Right renal cortex interstitium (tissue), 3 donors: ENCODE measurements at places on chromosomes 16 and 17.

- DNase-seq = no peak
Measured at GRCh38 chr16:29912087-29912486, 11.8 kb downstream of the ASPHD1 start.

GRCh38 chr16:10833271-10833670, 14.7 kb upstream of the TVP23A start:
- no peak for DNase-seq

DNA sequence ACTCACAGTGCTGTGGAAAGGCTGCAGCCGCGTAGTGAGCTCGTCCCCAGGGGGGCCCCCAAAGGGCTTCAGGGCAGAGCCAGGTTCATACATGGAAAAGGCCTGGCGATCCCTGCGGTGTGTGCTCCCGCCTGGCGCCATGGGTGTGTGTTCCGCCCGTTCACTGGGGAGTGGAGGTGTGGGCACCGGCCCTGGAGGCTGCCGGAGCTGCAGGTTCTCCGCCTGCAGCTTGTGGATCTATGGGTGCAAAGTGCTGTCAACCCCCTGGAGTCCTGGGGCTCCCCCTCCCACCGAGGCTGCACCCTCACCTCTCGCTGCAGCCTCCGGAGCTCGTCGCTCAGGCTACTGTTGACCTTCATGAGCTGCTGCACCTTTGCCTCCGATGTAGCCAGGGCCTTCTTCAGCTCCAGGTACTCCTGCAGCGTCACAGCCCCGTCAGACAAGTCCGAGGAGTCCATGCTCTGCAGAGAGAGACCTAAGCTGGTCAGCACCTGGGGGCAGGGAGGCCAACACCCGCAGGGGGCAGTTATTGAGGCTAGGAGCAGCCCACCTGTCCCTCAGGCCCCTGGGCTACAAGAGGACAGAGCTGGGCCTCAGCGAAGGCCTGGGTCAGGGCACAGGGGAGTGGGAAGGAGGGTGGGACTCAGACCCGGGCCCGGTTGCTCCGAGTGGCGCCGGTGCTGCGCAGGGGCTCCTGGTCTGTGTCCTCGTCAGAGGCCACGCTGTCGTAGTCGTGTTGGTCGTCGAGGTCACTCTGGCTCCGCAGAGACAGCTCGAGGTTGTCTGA, 7.9 kb downstream of the TP53I13 start:
- no peak for DNase-seq

- no peak for DNase-seq
Measured at GRCh38 chr16:73265935-73266334, 218.0 kb upstream of the ZFHX3 start.

GRCh38 chr17:17941015-17941414, 31.2 kb downstream of the TOM1L2 start:
- DNase-seq = no peak

DNA sequence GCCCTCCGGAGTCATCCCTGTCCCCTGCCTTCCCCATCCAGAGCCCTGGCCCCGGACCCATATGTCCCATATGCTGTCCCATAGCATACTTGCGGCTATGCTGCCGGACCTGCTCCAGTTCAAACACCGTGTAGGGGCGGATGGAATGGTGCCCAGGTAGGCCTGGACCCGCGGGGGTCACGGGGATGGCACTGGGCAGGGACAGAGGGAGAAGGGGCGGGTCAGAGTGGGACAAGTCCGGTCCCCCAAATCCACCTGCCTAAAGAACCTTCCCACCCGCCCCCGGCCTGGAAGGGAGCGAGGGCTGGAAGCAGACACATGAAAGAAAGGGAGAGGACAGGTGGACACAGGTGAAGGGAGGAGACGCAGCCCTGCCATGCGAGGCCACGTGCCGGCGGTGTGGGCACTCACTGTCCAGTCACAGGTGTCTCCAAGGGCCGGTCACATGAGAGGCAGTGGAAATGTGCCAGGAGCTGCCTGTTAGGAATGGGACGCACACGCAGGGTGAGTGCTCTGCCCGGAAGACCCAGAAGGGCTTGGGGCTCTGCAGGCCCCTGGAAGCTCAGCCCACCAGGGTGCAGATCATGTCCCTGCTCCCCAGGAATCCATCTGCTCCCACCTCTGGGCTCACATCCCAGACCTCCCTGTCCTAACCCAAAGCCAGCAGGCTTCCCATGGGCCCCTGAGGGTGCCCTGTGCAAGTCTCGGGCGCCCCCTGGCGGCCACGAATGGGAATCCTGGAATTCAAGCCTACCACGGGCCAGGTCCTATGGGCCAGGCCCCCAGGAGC, 14.0 kb downstream of the UBALD2 start:
- DNase-seq = no peak

- no peak for DNase-seq
Measured at GRCh38 chr17:34366010-34366409, 3.0 kb upstream of the CCL1 start.

DNA sequence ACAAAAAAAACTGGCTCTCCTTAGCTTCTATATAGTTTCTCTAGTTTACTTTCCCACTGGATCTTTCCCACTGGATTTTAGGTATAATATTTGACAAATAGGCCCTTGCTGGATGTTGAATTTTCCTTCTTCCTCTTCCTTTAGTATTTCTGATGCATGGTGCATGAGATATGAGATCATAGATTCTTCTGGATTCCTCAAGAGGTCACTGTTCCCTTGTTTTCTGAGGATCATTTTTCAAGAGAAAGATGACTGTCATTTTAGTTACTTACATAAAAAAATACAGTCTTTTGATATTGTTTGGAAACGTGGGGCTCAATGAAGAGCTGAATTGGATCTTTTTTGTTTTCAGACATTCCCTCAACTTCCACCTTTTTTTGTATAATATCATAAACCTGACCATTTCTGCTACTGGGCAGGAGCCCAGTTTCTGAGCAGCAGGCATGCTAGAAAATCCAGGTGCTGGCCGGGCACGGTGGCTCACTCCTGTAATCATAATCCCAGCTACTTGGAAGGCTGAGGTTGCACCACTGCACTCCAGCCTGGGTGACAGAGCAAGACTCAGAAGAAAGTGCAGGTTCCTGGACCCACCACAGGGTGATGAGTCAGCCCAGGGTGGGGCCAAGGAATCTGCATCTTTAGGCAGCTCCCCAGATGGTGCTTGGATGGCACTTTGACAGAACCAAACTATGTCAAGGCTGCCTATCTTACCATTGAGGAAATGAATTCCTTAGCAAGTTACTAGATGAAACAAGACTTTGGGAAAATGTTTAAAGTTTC, 70.3 kb downstream of the SDR42E1 start:
- peak; percentile 25 for DNase-seq

DNA sequence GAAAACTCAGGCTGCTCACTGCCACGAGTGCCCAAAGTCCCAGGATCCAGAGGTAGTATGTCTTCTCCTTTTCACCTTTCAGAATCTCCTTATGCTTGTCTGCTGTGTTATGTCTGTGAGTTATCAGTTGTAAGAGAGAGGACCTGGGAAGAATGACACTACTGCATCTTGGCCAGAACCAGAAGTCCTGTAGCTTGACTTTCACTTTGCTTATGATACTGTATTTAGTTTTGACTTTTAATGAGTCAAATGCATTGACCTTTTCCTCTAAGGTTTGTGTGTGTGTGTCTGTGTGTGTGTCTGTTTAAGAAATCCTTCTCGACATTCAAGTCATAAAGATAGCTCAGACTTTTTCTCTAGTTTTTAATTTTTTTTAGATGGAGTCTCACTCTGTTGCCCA, 43.4 kb downstream of the BMERB1 start:
- DNase-seq = no peak
